ENCODE measurements at places on chromosomes 3 and 15.

- no peak for DNase-seq
Observed at GRCh38 chr15:70382762-70383458, 285.2 kb upstream of the TLE3 start.

- no peak for DNase-seq
Observed at GRCh38 chr15:65392368-65392767, 14.6 kb upstream of the IGDCC3 start.

- no peak for DNase-seq
Observed at GRCh38 chr3:80238606-80239005, 470.8 kb upstream of the ROBO1 start.

GRCh38 chr3:155083313-155083905, 3.3 kb downstream of the MME start:
- DNase-seq, result no peak

- DNase-seq, result no peak
Observed at GRCh38 chr15:22915866-22916515, 64.2 kb downstream of the CYFIP1 start.

DNA sequence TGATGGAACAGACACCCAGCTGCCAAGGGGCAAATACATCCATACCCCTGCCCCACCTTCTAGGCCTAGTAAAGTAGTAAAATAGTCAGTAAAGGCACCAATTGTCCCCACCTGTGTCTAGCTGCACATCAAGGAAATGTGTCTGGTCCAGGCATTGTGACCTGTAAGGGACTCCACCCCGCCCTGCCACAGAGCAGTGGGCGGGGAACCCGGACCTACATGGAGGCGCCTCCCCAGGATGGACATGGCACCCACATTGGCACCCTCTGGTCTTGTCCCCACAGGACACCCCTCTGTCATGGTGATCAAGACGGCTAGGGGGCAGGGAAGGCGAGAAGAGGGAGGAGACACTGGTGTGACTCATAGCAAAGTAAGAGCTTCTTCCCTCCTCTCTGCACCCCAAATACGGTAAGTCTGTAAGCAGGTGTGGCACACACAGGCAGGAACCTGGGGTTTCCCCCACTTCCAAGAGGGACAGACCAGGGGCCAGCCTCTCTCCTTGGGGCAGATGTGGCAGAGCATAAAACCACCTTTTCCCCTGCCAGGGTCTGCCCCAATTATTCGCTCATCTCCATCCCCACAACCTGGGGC, 13.5 kb upstream of the LINGO1 start:
- DNase-seq, result no peak

DNA sequence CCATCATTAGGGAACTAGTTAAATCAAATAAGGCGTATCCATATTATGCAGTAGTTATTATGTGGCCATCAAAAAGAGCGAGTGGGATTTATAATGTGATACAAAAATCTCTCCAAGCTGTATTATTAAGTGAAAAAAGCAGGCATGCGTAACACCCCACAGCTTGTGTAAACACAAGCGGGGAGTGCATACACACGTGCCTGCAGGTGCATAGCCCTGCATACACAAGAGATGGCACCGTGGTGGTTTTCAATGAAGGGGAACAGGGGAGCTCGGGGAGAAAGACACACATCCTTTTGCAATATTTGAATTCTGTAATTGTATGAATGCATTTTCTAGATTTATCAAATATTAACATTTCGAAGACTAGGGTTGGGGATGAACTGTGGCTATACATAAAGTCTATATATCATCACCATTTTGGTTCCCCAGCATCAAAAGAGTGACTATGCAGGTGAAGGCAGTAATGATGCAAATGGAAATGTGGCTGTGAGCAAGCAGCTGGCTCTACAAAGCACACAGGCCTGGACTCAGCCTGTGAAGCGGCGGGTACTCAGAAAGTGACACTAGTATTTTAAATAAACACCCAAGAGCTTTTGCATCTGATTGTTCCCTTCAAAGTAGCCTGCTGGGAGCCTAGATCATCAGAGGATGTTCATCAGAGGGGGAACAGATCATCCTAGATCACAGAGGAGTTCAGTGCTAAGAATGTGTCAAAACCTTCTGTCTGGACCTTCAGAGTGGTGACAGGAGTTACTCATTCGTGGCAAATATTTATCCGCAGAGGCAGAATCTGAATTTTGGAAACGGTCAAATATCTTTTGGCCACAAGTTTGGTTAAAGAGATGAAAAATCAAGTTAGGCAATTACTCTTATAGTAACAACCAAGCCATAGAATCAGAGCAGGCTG, 9.4 kb upstream of the KIF7 start:
- no peak for DNase-seq

DNA sequence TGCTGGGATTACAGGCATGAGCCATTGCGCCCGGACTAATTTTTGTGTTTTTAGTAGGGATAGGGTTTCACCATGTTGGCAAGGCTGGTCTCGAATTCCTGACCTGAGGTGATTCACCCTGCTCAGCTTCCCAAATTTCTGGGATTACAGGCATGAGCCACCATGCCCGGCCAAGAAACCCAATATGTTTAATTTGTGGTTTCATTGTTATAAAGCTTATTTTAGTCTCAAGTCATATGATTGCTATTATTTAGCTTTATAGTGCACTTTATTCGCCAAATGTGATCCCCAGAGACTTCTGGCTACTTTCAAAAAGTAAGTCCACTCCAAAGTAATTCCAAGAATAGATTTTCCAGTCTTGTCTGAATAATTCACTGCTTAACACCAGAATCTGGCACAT, 19.3 kb upstream of the SLC4A7 start:
- no peak for DNase-seq

DNA sequence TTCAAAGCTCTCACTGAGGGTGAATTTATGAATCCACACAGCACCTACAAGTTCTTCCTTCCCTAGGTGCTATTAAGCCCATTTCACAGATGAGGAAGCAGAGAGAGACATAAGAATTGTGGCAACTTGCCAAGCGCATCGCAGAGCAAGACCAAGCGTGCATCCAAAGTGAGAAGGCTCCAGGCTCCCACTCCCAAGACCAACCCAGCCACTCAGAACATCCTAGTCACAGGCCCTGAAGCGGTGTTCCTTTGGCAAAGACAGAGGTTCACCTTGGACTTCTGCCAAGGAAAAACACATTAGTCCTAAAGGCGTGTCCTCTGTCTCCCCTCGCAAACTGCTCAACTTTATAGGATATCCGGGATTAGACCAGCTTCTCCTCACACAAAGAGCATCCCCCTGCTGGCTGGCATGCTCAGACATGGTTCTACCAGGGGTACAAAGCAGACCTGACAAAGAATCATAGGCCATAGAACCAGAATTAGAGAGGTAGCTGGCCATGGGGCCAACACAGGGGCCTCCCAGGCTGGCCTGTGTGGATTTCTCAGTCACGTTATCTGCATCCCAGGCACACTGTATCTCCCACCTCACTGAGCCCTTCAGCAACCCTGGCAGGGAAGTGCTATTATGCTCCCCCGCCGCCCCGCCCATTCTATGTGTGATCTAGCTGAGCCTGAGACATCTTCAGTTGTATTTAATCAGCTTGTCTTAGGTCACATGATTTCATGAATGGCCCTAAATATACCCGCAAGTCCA, 160.2 kb downstream of the FOXP1 start:
- peak; percentile 64 for DNase-seq

DNA sequence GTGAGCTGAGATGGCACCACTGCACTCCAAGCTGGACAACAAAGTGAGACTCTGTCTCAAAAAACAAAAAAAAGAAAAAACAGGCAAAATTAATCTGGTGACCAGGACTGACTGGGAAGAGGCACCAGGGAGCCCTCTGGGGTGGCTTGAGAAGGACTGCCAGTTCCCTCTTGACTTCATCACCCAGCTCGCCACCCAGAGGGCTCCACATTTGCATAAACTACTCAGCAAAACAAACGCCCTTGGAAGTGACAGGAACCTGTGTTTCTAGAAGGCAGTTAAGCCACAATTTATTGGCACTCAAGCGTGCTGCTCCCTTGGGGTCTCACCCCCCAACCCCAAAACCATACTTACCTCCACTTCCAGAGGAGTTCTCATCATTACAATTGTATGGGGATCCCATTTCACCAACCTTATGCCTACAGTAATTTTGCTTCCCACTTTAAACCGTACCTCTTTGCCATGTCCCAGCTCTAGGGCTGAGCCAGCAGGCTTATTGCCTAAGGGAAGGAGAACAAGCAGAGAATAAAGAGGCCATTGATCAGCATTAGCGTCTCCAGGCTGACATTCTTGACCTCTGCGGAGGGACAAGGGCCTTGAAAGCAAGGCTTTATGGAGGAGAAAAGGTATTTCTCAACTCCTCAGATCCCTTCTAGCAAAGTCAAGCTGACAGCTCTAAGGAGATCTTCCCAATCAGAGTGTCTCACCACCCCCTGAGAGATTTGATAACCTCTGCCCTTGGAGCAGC, 357.4 kb downstream of the SHQ1 start:
- peak; percentile 3 for DNase-seq

- no peak for DNase-seq
Observed at GRCh38 chr3:134445636-134446035, 40.1 kb downstream of the ANAPC13 start.

GRCh38 chr15:71437404-71437803, 322.1 kb downstream of the THSD4 start:
- no peak for DNase-seq

GRCh38 chr15:25137013-25137412, 182.2 kb downstream of the SNRPN start:
- DNase-seq, result no peak

DNA sequence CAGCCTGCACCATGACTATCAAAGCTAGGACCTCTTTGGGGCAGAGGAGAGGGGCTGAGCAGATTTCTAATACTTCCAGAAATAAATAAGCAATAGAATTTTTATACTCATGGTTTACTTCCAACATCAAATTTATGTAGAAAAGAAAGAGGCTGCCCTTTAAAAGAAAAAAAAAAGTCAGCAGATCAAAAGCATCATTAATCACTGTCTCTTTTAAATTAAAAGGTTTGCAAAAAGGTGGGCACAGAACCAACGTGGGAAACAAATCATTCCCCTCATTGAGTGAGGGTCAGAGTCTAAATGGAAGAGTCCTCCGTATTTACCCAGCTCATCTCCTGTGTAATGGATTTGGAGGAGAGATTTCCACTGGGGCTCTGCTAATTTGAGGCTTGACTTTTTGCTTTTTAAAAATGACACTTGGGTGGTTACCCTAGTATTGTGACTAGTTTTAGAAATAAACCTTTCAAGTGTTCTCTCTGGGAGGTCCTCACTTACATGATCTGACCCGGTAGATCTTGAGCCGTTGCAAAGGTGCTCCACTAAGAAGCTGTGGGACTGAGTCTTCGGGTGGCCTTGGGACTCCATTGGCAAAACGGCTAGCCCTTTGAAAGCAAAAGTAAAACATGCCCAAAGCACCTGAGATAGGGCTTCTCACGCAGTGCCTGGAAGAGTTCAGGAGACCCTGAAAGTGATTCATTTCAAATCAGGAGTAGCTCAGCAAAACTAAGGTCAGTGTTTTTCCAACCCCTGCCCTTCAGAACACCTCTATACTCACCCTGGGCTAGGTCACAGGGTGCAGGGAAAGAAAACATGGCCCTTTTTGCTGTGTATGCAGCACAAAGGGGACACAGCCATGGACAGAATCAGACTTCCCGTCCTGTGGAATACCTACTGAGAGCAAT, 320.9 kb downstream of the FOXP1 start:
- DNase-seq, result no peak

- no peak for DNase-seq
Observed at GRCh38 chr3:189848395-189849040, 217.3 kb downstream of the TP63 start.

DNA sequence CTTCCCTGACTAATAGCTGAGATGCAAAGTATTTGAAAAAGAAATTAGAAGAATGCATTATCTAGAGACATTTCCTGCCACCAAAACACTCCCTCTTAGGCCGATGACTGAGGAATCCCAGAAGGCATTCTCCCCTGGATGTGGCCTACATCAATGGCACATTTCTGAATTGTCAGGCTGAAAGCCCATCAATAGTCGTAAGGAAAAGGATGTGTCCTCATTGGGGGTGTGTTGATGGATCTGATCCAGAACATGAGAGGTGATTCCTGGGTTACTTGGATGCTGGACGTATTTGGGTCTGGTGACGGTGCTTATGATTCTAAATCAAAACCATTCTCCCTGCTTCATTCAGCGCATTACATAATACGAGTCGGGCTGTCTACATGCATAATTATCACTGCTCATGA, 216.9 kb upstream of the CDIN1 start:
- no peak for DNase-seq

GRCh38 chr3:55564726-55565125, 77.6 kb upstream of the WNT5A start:
- no peak for DNase-seq

DNA sequence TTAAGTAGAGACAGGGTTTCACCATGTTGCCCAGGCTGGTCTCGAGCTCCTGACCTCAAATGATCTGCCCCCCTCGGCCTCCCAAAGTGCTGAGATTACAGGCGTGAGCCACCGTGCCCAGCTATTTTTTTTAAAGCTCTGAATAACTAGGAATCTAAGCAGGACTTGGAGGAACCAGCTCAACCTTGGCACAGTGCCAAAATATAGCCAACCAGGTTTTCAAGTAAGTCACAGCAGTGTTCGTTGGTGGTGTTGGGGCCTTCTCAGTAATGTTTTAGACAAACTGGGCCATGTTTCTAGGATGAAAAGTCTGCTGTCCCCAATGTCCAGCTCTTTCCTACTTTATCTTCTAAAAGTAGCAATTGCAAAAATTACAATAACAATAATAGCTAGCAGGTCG, 6.4 kb upstream of the ADAM10 start:
- DNase-seq, result no peak

DNA sequence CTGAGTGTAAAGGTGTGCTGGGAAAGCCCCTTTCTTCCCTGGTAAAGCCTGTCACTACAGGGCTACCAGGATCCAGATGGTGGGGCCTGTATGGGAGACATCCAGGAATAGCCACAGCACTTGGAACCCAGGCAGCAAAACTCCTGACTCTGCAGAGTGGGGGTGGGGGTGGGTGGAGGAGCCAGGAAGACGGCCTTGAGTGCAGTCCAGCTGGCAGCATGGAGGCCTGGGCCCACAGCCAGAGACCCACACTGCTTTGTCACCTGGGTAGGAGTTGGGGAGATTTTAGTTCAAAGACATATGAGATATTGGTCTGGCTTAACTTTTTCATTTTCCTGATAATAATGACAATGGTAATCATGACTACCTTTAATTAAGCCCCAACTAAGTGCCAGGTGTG, 116.7 kb upstream of the MRPS22 start:
- no peak for DNase-seq

All from KBM-7 (cell line).